ENCODE measurements at places on chromosomes 13 and 19. TPM values are rescaled to one million over a fixed set of nuclear protein-coding genes. Genes with fewer than 3 reads are reported as not detected.

Gene LHB
- total RNA-seq, result not detected

GRCh38 chr13:56563663-56564062 lies 577.1 kb upstream of the PRR20A start:
- H3K36me3 ChIP-seq, result no peaks in the 10 kb centered on the region
- no peak overlapping the region for H3K4me3 ChIP-seq
- no peaks in the 10 kb centered on the region for H3K4me1 ChIP-seq
- DNase-seq, result no peak
- H3K27me3 ChIP-seq, result no peaks in the 10 kb centered on the region
- H3K27ac ChIP-seq, result no peak overlapping the region

DNA sequence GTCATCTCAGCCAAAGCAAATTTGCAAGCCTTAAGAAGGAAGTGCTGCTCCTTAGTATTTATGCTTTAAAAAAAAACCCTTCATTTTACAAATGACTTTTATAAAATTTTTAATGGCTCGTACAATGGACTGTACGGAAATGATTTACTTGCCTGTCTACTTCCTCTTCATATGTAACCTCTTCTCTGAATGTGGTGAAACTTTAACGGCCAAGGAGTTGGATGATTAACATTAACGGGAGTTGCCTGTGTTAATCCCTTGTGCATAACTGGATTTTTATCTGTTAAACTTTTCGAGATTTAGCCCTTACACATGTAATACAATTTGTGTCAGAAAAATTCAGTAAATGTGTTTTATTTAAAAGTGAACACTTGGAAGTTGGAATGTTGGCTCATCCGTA lies 429.4 kb downstream of the TBC1D4 start:
- no peaks in the 10 kb centered on the region for H3K36me3 ChIP-seq
- no peak for DNase-seq
- H3K4me1 ChIP-seq, result no peaks in the 10 kb centered on the region
- no peak overlapping the region for H3K4me3 ChIP-seq

Gene KLC3
- not detected for total RNA-seq

- no peak for DNase-seq
- H3K27ac ChIP-seq, result no peak overlapping the region
- H3K27me3 ChIP-seq, result no peaks in the 10 kb centered on the region
Observed at GRCh38 chr13:77036279-77036678, 9.3 kb upstream of the FBXL3 start.

Gene ZNF418
- total RNA-seq, result 5.2 TPM

Gene APOC4
- total RNA-seq, result not detected

- H3K4me3 ChIP-seq, result no peak overlapping the region
- DNase-seq, result no peak
- H3K4me1 ChIP-seq, result peaks cover 24% of the 10 kb centered on the region
- H3K27me3 ChIP-seq, result peaks cover 25% of the 10 kb centered on the region
- no peak overlapping the region for H3K27ac ChIP-seq
Observed at GRCh38 chr13:49218493-49219051, 1.6 kb upstream of the MLNR start.

Gene OLFM4
- total RNA-seq, result not detected

- no peaks in the 10 kb centered on the region for H3K36me3 ChIP-seq
- H3K27ac ChIP-seq, result no peak overlapping the region
- no peaks in the 10 kb centered on the region for H3K27me3 ChIP-seq
- DNase-seq, result no peak
Observed at GRCh38 chr19:17806945-17807344, 12.0 kb downstream of the B3GNT3 start.

DNA sequence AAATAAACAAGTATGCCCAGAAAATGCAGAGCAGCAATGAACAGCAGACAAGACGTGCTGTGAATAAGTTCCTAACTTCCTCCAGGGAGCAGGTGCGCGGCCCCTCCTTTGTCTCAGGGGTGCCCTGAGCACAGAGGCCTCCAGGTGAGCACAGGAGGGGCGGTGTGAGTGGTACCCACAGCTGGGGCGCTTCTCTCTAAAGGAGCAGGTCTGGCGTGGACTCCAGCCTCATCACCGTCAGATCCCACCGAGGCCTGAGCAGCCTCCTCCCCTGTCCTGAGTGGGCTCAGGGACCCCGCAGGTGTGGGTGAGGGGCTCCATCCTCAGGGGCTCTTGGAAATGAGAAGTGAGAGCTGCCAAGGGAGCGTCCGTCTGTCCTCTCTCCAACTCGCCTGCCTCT lies 3.2 kb downstream of the LILRA5 start:
- no peaks in the 10 kb centered on the region for H3K36me3 ChIP-seq
- H3K4me3 ChIP-seq, result no peak overlapping the region
- DNase-seq, result no peak
- peaks cover 8% of the 10 kb centered on the region for H3K4me1 ChIP-seq

DNA sequence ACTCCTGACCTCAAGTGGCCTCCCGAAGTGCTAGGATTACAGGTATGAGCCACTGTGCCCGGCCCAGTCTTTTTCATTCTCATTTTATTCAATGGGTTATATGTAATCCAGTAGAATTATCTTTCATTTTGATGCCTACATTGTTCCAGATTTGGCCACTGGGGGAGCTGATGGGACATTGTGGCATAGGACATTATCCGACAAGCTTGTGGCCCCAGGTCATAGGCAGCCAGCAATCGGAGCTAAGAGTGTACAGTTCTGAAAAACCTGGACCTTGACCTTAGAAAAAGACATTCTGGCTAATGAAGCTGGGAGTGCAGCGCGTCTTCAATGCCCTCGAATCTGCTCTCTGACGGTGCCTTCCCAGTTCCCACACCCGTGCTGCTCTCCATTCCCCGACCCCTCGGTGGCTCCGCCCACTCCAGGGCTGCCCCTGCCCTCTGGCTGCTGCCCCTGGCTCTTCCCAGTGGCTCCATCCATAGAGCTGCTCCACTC lies 108.7 kb downstream of the TEX29 start:
- no peak overlapping the region for H3K4me3 ChIP-seq
- H3K4me1 ChIP-seq, result no peaks in the 10 kb centered on the region
- no peaks in the 10 kb centered on the region for H3K27me3 ChIP-seq
- H3K27ac ChIP-seq, result no peak overlapping the region

Gene ZNF266
- total RNA-seq, result 73.4 TPM

Gene TMEM150B
- 0.87 TPM for total RNA-seq

- no peaks in the 10 kb centered on the region for H3K4me1 ChIP-seq
- no peak for DNase-seq
- no peaks in the 10 kb centered on the region for H3K36me3 ChIP-seq
- H3K27ac ChIP-seq, result no peak overlapping the region
- no peaks in the 10 kb centered on the region for H3K27me3 ChIP-seq
Observed at GRCh38 chr19:54660964-54661363, 1.8 kb upstream of the LILRB4 start.

GRCh38 chr13:114272977-114273376 lies 8.4 kb upstream of the UPF3A start:
- H3K4me1 ChIP-seq, result peaks cover 14% of the 10 kb centered on the region
- no peak overlapping the region for H3K4me3 ChIP-seq
- H3K36me3 ChIP-seq, result peaks cover 13% of the 10 kb centered on the region

- H3K36me3 ChIP-seq, result no peaks in the 10 kb centered on the region
- H3K27me3 ChIP-seq, result peaks cover 9% of the 10 kb centered on the region
- no peak overlapping the region for H3K27ac ChIP-seq
- peaks cover 13% of the 10 kb centered on the region for H3K4me1 ChIP-seq
- no peak for DNase-seq
Observed at GRCh38 chr13:28531077-28531844, 36.3 kb upstream of the FLT1 start.

- H3K4me3 ChIP-seq, result no peak overlapping the region
- no peaks in the 10 kb centered on the region for H3K4me1 ChIP-seq
- DNase-seq, result no peak
- no peaks in the 10 kb centered on the region for H3K36me3 ChIP-seq
Observed at GRCh38 chr19:15544970-15545369, 36.6 kb downstream of the CYP4F22 start.

- no peaks in the 10 kb centered on the region for H3K27me3 ChIP-seq
- no peaks in the 10 kb centered on the region for H3K36me3 ChIP-seq
- no peak overlapping the region for H3K27ac ChIP-seq
Observed at GRCh38 chr13:58300974-58301681, 669.6 kb downstream of the PCDH17 start.

Gene TNNI3
- total RNA-seq, result not detected

DNA sequence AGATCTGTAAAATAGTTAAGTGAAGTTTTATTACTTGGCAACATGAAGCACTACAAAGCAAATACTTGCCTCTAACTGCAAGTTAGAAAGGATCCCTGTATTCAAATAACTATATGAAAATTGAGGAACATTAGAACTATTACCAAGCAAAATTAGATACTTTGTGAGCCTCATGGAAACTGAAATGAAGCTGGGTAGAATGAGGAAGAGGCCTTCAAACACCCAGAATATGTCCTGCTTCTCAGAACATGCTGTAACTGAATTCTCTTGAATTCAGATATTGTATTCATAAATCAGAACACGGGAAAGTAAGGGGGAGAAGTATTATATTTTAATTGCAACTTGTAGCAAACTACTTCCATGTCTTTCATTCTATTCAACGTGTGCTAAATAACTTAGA lies 947.9 kb downstream of the PCDH17 start:
- no peak overlapping the region for H3K27ac ChIP-seq
- no peak for DNase-seq
- no peak overlapping the region for H3K4me3 ChIP-seq
- no peaks in the 10 kb centered on the region for H3K4me1 ChIP-seq
- H3K27me3 ChIP-seq, result no peaks in the 10 kb centered on the region

DNA sequence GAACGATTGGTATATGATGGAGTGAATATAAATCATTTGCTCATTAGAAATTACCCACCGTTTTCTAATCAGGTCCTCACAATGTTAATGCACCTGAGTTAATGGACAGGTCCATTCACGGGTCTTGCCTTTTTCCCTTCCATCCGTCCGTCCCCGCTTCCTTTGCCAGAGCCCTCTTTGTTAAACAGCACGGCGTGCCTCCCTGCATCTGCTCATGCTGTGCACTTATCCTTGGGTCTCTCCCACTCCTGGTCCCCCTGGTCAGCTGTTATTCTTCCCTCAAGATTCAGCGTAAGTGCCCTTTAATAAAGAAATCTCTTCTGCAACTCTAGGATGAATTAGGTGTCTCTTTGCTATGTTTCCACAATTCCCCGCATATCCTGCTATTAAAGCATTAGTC lies 324.5 kb downstream of the DNAJC15 start:
- no peak overlapping the region for H3K27ac ChIP-seq
- no peak for DNase-seq
- H3K4me3 ChIP-seq, result no peak overlapping the region
- no peaks in the 10 kb centered on the region for H3K4me1 ChIP-seq

DNA sequence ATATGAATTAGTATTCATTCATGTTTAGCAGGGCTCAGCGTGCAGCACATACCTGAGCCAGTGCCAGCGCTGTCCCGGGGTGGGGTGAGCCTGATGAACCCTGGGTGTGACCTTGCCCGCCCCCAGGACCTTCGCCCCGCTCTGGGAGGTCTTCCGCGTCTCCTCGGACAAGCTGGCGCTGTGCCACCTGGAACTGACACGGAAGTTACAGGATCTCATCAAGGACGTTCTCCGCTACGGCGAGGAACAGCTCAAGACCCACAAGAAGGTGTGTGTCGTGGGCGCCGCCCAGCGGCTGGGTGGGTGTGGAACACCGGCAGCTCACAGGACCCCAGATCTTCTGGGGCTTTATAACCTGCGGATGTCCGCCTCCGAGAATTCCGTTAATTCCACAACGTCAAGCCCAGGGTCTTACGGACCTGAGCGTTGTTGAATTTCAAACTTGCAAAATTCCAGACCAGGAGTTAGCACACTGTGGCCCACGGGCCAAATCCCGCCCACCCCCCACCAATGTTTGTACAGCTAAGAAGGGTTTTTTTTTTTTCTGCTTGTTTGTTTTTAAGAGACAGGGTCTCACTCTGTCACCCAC lies 15.4 kb downstream of the FCHO1 start:
- no peak for DNase-seq
- no peak overlapping the region for H3K27ac ChIP-seq
- no peaks in the 10 kb centered on the region for H3K27me3 ChIP-seq
- no peak overlapping the region for H3K4me3 ChIP-seq

Gene CDADC1
- total RNA-seq, result 15.9 TPM

GRCh38 chr13:107713314-107713713 lies 502.0 kb downstream of the LIG4 start:
- no peaks in the 10 kb centered on the region for H3K27me3 ChIP-seq
- no peak overlapping the region for H3K4me3 ChIP-seq
- no peak overlapping the region for H3K27ac ChIP-seq
- H3K36me3 ChIP-seq, result no peaks in the 10 kb centered on the region
- no peak for DNase-seq

DNA sequence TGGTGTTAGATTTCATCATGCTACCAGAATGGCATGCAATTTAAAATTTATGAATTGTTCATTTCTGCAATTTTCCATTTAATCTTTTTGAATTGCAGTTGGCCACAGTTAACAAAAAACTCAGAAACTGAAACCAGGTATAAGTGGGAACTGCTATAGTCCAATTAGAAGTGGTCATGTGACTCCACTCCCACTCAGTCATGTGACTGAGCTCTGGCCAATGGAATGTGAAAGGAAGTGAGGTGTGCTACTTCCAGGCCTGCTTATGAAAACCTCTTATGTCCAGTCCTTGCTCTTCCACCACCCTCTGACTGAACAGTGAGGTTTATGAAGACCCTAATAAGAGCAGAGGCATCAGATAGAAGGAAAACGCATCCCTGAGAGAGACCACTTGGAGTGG lies 47.0 kb downstream of the DLEU7 start:
- no peak overlapping the region for H3K27ac ChIP-seq
- H3K27me3 ChIP-seq, result no peaks in the 10 kb centered on the region
- no peak for DNase-seq
- no peaks in the 10 kb centered on the region for H3K36me3 ChIP-seq
- H3K4me3 ChIP-seq, result no peak overlapping the region

DNA sequence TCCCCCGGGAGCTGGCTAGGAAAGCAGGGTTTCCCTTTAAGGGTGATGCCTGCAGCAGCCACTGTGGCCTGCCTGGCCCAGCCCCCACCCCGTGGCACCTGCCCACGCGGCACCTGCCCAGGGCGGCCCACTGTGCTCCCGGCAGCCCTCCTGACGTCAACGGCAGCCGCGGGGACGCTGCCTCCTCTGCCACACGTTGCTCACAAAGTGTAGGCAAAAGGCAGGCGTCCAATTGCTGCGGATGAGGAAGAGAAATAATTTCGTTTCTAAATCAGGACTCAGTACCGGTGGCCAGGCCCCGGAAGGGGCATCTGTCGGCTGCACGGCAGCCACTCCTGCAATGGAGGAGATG lies 122.3 kb downstream of the URI1 start:
- no peaks in the 10 kb centered on the region for H3K36me3 ChIP-seq
- no peak overlapping the region for H3K27ac ChIP-seq
- H3K4me1 ChIP-seq, result no peaks in the 10 kb centered on the region
- H3K4me3 ChIP-seq, result no peak overlapping the region

Gene LGALS4
- 4.7 TPM for total RNA-seq

All from CD4-positive, alpha-beta memory T cell (primary cell).